ENCODE measurements at places on chromosomes 6 and 20. TPM values are rescaled to one million over a fixed set of nuclear protein-coding genes. Genes with fewer than 3 reads are reported as not detected.

- DNase-seq: no peak
Measured at GRCh38 chr20:2749951-2750490, 50.4 kb downstream of the CPXM1 start.

GRCh38 chr6:2984738-2985406, 13.5 kb upstream of the SERPINB6 start:
- no peak for DNase-seq

DNA sequence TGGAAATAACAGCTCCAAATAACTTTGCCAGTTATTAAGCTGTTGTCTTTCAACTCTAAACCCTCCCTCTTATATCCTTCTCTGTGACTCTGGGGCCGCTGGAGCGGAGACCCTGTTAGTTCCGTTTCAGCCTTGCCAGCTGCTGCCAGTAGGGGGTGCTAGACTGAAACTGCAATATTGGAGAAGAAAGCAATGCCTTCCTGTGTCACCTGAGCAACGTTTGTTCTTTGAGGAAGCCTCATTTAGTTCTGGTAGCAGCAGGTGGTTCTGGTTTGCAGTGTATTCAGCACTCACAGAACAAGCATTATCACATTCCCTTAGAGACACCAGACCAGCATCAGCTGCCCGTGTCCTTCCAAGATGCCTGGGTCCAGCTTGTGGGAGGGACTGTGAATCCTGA, 22.9 kb upstream of the JAG1 start:
- no peak for DNase-seq

- no peak for DNase-seq
Measured at GRCh38 chr6:3287308-3287707, 28.6 kb downstream of the PSMG4 start.

GRCh38 chr6:146153040-146153758, 124.3 kb downstream of the GRM1 start:
- no peak for DNase-seq

DNA sequence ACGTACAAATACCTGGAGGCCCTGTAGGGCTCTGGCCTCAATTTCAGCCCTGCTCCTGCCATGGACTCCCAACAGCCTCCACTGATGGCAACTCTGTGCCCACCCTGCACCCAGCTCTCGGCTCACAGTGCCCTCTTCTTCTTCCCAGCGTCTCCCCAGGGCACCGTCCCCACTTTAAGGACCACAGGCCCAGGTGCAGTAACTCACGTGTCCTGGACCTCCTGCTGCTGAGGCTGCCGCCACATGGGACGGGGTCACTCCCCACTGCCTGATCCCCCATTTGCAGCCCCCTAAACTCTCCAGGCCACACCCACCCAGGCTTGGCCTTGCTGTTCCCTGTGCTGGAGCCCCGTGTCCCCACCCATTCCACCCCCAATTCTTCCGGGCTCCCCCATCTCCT, 223.4 kb downstream of the PREX1 start:
- DNase-seq: no peak

DNA sequence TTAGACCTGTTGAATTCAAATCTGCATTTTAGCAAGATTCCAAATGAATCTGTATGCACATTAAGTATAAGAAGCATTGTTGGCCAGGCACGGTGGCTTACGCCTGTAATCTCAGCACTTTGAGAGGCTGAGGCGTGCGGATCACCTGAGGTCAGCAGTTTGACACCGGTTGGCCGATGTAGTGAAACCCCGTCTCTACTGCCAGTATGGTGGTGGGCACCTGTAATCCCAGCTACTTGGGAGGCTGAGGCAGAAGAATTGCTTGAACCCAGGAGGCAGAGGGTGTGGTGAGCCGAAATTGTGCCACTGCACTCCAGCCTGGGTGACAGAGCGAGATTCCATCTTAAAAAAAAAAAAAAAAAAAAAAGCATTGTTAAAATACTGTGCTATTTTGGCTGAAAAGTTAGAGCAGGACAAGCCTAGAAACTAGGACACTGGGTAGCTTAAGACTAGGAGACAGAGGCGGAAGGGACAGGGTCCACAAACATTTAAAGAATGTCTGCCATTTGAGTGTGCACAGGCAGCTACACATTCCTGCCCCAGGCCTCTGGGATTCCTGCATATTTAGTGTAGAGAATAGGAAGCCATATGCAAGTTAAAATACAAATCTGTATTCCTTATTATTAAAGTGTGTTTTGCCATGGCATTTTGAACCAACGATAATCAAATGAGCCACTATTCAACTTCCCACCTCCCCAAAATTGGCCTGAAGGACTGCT, 45.1 kb upstream of the EEF1A1 start:
- DNase-seq: no peak

- DNase-seq: peak; percentile 29
Measured at GRCh38 chr6:7673063-7673536, 52.8 kb upstream of the BMP6 start.

DNA sequence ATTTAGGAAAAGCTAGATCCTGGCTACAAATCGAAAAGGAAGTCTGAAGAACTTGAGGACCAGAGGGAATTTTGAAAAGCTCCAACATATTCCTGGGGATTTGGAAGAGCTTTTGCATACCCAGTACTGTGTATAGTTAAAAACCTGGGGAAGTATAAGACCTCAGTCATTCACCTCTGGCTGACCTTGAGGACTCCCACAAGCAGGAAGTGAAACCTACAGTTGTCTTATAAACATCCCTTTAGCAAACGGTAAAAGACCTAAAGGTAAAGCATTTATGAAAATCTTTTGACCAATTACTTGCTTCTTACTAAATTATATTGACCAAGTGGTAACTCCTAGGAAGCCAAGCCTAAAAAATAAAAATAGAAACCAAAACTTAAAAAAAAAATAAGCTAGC, 175.0 kb downstream of the HAO1 start:
- no peak for DNase-seq

DNA sequence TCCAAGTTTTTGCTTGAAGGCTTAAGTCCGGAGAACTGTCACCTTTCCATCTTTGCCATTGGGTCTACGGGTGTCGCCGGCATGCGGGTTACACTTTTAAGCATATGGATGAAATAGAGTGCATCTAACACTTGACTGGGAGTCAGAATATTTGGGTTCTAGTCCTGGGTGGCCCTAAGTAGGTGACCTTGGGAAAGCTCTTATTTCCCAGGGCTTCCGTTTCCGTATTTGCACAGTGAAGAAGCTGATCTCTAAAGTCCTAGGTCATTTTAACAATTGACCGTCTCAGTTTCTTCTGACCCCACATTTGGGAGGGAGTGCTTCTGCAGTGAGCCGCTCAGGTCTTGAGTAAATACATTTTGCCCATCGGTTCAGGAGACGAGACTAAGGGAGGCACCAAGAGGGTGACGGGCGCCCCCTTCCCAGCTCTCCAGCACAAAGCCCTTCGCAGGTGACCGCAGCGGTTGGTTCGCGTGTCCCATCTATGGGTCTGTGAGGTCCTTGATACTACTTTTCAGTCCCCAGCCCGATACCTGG, 651 bp upstream of the BLTP3A start:
- DNase-seq: no peak

DNA sequence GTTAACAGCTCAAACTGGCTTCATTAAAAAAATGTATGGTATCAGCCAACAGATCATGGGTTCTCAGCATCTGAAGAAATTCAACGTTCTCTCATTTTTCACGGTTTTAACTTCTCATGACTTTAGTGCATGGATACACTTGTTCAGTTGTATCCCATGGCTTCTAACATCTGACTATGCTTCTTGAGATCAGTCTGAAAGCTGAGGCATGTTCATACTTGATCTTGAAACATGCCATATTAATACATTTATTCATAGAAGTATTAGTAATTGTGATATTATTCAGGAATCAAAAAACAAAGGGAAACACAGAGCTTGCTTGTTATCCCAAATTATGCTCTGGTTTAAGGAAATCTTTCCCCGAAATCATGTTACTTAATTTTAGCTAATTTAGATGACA, 649.4 kb downstream of the PRKN start:
- DNase-seq: no peak

RBM24 gene
- under 0.01 TPM for total RNA-seq

PHACTR3 gene
- total RNA-seq: under 0.01 TPM

CAGE1 gene
- total RNA-seq: 1.1 TPM

IL20RA gene
- total RNA-seq: not detected

EPB41L1 gene
- total RNA-seq: 1.3 TPM

Data from hematopoietic multipotent progenitor cell (in vitro differentiated cells).